ENCODE measurements at places on chromosomes 12 and 14.

GRCh38 chr14:88384718-88385117 is 739 bp upstream of the SPATA7 start:
- peak overlapping the region; percentile 79 for H3K27ac ChIP-seq
- no peak for DNase-seq
- H3K27me3 ChIP-seq, result no peaks in the 10 kb centered on the region
- no peaks in the 10 kb centered on the region for H3K36me3 ChIP-seq
- H3K4me3 ChIP-seq, result peak overlapping the region; percentile 93

DNA sequence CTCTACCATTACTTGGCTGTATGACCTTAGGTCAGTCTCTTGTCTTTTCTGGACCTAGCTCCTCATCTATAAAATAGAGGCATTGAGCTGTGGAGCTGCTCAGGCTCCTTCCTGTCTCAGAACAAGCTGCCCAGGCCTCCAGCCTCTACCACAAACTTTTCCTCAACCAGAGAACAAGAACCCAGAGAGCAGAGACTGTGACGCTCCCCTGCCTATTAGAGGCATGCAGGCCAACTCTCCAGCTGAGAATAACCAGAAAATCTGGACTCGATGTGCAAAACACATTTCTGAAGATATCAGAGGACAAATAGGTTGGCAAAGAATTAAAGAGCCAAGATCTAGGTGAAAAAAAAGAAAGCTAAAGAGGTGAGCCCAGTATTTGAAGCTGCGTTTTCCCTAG is 17.8 kb upstream of the PNMA1 start:
- no peaks in the 10 kb centered on the region for H3K27me3 ChIP-seq
- H3K4me1 ChIP-seq, result peaks cover 27% of the 10 kb centered on the region
- H3K4me3 ChIP-seq, result no peak overlapping the region

DNA sequence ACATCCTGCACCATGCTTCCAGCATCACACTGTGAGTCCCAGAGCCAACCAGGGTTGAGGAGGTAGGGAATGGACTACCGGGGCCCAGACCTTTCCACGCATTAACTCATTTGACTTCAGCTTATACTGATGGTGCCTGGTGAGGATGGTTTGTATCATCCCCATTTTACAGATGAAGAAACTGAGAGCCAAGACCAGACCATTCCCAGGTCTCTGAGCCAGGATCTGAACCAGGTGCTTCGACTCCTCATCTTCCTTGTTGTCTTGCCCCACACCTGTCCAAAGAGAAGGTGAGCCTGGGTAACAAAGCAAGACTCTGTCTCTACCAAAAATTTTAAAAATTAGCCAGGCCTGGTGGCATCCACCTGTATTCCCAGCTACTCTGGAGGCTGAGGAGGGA is 64.4 kb downstream of the MVK start:
- H3K27me3 ChIP-seq, result peaks cover 8% of the 10 kb centered on the region
- H3K27ac ChIP-seq, result no peak overlapping the region
- H3K4me3 ChIP-seq, result no peak overlapping the region
- no peaks in the 10 kb centered on the region for H3K36me3 ChIP-seq

DNA sequence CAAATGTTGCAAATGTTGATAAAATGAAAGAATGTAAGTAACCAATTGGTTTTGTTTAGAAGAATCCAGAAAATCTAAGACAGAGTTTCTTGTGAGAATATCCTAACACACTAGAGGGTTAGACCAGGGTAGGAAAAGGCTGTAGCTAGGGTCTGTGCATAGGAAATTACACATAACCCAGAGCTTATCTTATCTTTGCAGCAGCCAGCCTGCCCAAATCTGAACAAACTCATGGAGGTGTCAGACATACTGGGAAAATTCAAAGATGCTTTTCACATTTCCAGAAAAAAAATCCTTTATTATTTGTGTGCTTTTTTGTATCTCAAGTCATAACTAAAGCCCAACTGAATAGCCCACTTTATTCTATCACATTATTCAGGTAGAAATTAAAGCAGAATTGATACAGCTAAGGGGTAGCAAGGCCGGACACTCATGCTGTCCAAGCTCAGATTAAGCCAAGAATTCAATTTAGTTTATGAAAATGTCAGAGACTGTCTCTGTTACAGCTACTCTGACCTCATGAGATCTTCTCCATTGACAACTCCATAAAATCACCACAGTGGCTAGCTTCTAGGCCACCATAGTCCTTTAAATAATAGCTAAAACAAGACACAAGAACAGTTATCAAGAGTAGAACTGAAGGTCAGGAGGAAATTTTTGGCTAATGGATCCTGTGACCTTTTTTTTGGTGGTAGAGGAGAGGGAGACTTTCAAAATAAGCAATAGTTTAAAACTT is 169.6 kb upstream of the RASSF8 start:
- DNase-seq, result no peak
- peaks cover 3% of the 10 kb centered on the region for H3K27me3 ChIP-seq
- no peaks in the 10 kb centered on the region for H3K4me1 ChIP-seq
- H3K4me3 ChIP-seq, result no peak overlapping the region
- H3K27ac ChIP-seq, result no peak overlapping the region

DNA sequence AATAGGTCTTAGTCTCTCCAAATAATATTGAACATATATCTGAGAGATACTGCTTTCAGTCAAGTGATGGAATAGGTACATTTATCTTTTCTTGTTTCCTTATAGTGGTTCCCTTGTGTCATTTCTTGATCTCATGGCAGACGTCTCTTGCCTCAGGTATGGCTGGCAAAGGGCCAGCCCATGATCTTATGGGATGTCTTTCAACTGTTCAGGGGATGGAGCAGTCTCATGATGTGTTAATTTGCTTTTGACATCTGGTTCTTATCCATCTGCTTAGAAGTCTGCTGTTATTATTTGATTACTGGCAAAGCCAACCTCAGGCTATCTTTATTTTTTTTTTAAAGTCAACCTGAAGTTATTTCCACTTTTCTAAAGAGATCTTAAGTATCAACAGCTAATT is 262.9 kb downstream of the TMEM117 start:
- peaks cover 2% of the 10 kb centered on the region for H3K36me3 ChIP-seq
- peaks cover 2% of the 10 kb centered on the region for H3K4me1 ChIP-seq
- no peak overlapping the region for H3K27ac ChIP-seq
- H3K4me3 ChIP-seq, result no peak overlapping the region

Measured in activated naive CD8-positive, alpha-beta T cell treated with anti-CD3 and anti-CD28 coated beads for 36 hours (primary cell).